ENCODE measurements at places on chromosomes 13 and 19.

- no peak for DNase-seq
Measured at GRCh38 chr13:40064154-40065097, 409.0 kb downstream of the COG6 start.

GRCh38 chr13:101178406-101178805 lies 237.9 kb downstream of the NALCN start:
- no peak for DNase-seq

GRCh38 chr19:19460258-19460731 lies 54.8 kb downstream of the GATAD2A start:
- no peak for DNase-seq

DNA sequence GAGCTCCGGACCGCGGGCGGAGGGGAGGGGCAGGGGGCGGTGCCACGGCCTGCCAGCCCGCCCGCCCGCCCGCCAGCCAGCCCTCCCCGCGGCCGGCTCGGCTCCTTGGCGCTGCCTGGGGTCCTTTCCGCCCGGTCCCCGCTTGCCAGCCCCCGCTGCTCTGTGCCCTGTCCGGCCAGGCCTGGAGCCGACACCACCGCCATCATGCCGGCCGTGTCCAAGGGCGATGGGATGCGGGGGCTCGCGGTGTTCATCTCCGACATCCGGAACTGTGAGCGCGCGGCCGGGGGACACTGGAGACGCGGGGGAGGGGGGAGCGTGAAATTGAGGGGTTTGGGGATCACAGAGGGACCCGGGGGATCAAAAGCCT lies at the start of gene AP2A1:
AP2A1 (plus strand) TSS at position 72 of the 370 bp plus-strand sequence; CDS start at position 205, 133 bp downstream.
- DNase-seq = no peak

DNA sequence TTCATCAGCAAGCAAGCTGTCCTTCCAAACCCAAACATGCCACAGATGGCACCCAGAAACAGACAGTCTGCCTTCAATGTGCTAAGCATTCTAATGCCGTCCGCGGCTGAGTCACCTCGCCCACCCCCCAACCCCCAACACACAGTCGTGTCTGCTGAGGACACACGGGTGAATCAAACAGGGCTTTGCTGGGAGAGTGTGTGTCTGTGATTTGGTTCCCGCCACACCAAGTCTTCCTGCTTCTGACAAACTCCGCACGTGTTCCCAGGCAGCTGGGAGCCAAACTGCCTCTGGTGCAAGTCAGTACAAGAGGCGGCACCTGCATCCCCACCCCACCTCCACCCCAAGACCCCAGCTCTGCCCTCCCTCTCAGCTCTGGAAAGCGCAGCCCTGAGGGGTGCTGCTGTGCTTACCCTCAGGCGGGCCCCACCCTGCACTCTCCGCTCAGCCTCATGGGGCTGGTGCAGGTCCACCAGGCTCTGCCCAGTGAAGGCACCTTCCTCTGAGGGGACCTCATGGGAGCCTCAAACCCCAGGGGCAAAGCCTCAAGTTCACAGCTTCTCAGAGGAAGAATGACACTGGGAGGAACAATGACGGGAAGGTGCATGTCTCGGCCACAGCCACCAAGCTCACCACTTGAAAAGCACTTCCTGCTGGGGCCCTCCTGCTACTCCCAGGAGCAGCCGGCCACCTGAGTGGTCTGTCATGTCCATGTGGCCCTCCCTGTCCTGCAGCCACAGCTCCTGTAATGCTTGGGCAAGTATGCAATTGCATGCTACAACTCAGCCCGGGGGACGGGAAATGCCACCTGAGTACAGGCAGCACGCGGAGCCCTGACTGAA lies 15.0 kb upstream of the SLC35E1 start:
- DNase-seq = no peak

GRCh38 chr13:46667687-46668281 lies 114.8 kb downstream of the LRCH1 start:
- no peak for DNase-seq

GRCh38 chr13:73062468-73062867 lies 3.7 kb downstream of the KLF5 start:
- DNase-seq = no peak
